Stimulated activated CD8-positive, alpha-beta memory T cell treated with anti-CD3 and anti-CD28 coated beads, Interleukin-2, amount 100 ng/mL, for 1 hour (primary cell): ENCODE measurements at places on chromosomes 13 and 19.
A peak's percentile ranks its signal among the peaks of the same experiment; 100 is the strongest.

- no peak for DNase-seq
Measured at GRCh38 chr13:40042991-40043390, 387.5 kb downstream of the COG6 start.

- DNase-seq = no peak
Measured at GRCh38 chr19:50776131-50776530, 5.9 kb downstream of the GPR32 start.

DNA sequence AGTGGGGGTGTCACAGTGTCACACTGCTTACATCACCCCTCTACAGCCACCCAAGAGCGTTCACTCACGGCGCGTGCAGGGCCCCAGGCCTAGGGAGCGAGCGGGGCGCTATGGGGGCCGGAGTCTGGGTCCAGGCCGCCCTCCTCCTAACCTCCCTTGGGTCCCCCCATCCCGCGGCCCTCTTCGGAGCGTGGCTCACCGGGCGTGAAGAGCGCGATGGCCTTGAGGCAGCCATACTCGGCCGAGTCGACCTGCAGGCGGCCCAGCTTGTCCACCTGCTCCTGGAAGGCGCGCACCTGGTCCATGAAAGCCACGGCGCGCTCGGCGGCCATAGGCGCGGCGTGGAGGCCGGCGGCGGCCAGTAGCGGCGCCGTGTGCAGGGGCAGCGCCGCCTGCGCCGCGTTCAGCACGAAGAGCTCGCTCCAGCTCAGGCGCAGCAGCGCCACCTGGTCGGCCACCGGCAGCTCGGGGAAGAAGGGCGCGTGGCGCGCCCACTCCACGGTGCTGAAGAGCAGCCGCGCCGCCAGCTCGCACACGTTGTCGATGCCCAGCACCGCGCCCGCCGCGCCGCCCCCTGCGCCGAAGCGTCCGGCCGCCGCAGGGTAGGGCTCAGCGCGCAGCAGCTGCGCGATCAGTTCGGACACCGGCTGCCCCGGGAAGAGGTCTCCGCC, 9.4 kb downstream of the OCEL1 start:
- peak; percentile 52 for DNase-seq

DNA sequence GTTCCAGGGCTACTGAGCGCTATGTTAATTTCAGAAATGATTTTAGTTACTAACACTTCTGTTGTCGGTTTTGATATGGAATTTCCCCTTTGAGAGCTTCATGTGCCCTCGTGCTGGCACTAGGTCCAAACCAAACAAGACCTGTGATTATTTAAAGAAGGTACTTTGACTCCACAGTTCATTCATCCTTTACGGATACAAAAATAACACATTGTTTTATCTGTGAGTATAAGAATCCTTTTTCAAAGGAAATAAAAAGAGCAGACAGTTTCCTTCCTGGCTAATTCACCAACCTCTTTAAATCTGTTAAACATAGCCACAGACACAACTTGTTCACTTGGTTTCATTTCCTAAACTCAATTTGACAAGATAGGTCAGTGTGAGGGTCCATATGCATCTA, 141.2 kb downstream of the FLT1 start:
- DNase-seq = no peak

DNA sequence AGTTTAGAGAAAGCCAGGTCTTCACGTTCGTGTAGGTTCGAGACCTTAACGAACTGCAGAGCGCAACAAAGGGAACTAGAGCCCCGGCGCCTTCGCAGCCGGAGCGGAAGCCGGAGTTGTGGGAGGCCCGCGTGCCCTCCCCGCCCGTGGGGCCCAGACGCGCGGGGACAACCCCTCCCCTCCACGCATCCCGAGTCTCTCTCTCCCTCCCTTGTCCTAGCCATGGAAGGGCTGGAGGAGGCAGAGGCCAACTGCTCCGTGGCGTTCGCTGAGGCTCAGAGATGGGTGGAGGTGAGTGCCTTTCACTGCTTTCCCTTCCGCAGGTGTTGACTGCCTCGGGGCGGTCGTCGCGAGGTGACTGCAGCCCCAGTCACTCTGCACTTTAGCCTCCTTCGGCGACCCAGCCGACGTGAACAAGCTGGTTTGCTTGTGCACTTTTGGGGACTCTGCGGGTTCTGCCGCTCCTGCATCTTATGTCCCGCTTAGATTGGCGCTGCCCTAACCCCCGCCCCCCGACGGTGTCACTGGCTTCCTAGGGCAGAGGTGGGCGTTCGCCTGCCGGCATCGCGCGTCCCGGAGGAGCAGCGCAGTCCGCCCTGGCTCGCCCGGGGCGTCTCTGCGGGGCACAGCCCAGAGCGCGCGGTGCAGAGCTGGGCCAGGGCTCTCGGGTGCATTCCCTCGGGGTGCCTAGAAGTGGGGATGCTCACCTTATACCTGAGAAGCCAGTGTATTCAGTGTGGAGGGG, 478 bp downstream of the LMO7 start:
- DNase-seq = no peak

GRCh38 chr13:112244061-112244460, 132.1 kb upstream of the SPACA7 start:
- no peak for DNase-seq

DNA sequence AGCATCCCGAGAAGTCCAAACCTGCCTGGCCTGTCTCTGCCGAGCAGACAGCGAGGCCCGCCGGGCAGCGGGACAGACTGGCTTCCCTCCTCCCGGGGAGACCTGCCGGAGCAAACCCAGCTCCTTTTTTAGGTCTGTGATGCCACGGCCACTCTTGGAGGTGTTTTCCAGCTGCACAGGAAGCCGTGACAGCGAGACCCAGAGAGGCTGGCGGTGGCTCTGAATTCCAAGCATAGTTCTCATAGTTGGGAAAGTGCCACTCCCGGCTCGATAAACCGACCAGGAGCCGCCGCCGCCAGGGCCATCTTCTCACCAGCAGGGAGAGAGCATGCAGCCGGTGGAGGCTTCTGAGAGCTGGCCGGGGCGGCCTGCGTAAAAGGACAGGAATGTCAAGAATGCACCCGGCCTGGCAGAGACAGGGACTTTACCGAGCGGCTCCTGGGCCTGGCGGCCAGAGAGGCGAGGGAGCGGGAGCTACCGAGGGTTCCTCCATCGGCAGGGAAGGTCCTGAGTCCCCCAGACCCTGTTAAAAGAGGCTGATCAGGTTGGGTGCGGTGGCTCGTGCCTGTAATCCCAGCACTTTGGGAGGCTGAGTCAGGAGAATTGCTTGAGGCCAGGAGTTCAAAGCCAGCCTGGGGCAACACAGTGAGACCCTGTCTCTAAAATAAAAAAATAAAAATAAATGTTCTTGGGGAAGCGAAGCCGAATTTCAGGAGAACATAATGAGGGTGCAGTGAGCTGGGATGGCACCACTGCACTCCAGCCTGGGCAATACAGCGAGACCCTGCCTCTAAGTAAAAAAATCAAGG, 64.9 kb downstream of the GADD45B start:
- no peak for DNase-seq
